ENCODE measurements at places on chromosomes 7 and 10.
A peak's percentile ranks its signal among the peaks of the same experiment; 100 is the strongest.

- DNase-seq = no peak
These were observed 66.7 kb downstream of the HHEX start for GRCh38 chr10:92756201-92757065.

DNA sequence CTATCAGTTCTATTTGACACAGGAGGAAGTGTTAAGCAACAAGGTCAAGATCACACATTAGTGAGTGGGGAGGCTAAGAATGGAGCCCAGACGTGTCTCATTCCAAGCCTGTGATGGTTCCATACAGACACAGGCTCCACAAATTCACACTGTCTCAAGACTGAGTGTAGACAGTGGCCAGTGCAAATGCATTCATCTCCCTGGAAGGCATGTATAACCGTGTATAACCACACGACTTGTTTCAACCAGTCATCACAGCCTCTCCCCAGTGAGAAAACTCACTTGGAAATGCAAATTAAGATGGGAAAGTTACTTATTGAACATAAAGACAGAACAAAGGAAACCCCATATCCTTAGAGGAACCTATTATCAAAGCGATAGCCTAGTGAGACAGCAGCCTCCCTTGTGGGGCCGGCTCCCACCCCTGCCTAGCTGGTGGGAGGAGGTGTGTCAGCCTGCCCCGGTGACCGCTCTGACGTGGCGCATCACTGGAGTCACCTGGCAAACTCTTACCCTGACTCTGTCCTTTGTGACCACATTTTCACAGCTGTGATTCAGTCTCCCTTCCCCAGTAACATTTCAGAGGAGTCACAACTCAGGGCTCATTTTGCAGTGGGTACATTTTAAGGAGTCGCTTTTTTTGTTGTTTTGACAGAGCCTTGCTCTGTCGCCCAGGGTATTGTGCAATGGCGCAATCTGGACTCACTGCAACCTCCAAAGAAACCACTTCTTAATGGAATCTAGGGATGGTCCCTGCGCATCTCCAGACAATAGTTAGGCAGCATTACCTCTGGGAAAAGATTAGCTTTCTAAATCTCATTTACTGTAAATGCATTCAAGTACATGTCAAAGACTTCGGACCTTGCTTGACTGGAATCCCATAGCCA is 126.6 kb upstream of the PARD3 start:
- DNase-seq = no peak

- DNase-seq = no peak
These were observed 15.7 kb downstream of the ZFAND2A start for GRCh38 chr7:1144269-1144771.

DNA sequence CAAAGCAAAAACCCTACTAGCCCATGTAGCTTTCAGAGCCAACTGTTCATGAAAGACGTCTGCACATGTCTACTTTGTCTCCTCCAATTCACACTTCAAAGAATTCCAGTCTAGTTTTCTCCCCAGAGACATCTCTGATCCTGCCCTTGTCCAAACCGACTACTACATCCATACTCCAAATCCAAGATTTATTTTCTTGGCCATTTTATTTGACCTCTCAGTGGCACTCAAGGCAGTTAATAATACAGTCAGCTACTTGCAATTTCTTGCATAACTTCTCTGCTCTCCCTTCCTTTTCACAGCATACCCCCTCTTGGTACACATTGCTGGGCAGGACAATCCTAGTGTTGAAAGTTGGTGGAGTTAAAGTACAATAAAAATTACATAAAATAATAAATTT is 170.9 kb upstream of the INHBA start:
- no peak for DNase-seq

- DNase-seq = no peak
These were observed 345.5 kb downstream of the REEP3 start for GRCh38 chr10:63866747-63867140.

GRCh38 chr10:251982-252582 is 116.8 kb downstream of the ZMYND11 start:
- DNase-seq = no peak

DNA sequence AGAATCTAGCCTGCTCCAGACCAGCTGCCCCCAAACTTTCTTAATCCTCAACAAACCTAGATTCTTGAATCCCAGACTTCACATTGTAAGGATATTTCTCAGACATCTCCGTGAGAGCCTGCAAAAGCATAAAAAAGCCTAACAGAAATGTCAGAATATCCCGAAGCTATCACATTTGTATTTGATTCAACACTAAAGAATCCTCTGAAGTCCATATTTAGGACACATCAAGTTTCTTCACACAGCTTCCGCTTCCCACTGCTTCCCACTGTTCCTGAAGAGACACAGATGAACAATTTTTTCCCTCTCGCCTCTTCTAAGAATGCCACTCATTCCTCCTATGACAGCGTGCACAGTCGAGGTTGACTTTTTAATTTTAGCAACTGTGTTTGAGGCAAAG is 396.2 kb upstream of the IGFBP3 start:
- no peak for DNase-seq

- DNase-seq = no peak
These were observed 1.5 kb upstream of the EBLN1 start for GRCh38 chr10:22219308-22219707.

GRCh38 chr10:3852147-3852904 is 67.3 kb upstream of the KLF6 start:
- peak; percentile 40 for DNase-seq

DNA sequence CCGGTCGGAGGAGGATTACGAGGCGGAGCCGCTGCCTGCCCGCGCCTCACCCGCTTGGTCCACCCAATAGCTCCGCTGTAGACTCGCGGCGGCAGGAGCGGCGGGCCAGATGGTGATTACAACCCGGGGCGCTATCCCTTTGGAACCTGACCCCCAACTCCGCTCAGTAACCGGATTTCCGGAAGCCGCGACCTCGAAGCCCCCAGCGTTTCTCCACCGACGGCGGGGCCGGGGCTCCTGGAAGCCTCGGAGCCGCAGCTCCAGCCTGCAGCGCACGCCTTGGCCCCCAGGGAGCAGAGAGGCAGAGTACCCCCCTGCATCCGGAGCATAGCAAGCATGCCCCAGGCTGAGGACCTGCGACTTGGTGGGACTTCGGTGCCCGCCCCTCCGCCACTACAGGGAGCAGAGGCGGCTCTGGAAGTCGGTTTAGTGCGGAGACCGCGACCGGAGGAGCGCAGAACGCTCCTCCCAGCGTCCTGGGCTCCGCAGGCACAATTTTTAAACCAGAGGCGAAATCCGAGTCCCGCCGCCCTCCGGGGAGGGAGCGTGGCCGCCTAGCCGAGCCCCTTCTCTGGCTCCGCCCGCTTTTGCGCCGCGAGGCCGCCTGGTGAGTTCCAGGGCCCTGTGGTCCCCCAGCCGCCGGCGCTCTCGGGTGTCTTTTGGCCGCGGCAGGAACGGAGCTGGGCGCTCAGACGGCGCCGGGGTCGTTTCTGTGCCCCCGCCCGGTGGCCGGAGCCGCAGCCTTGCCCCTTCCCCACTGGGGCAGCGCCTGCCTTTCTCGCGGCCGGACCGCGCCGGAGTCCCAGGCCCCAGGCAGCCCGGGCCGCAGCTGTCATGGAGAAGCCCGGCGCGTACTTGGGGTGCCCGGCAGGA is 28.2 kb upstream of the BMS1 start:
- DNase-seq = no peak

- DNase-seq = no peak
These were observed 129.3 kb downstream of the MYOF start for GRCh38 chr10:93352638-93353383.

DNA sequence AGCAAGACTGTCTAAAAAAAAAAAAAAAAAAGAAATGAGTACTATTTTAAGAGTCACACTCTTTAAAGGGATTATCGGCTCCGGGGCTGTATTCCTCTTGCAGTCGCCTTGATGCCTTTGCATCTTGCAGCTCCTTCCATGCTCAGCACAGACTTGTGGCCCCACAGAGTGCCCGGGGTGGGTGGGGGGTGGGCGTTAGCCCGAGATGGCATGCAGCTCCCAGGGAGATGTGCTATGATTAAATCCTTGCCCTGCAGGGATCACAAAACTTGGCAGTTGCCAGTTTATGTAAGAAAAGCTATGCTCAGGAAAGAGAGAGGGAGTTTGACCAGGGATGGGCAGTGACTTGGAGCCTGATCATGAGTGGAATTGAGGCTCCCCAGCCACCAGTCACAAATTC is 81.9 kb downstream of the CCDC3 start:
- no peak for DNase-seq

DNA sequence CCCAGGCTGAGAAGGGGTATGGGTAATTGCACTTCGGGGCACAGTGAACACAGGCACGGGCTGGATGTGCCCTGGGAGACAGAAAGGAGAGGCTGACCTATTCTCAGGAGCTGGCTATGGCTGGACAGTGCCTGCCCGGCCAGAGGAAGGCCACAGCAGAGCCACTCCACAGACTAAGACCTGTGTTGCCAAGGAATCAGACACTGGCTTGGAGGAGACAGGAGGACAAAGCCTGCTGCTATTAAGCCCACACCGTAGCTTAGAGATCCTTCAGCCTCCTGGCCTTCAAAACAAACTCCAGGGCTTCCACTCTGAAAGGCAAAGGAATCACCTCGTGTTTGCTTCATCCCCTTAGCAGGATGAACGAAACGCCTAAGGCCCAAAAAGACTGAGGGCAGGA is 82.2 kb downstream of the ALOX5 start:
- no peak for DNase-seq

DNA sequence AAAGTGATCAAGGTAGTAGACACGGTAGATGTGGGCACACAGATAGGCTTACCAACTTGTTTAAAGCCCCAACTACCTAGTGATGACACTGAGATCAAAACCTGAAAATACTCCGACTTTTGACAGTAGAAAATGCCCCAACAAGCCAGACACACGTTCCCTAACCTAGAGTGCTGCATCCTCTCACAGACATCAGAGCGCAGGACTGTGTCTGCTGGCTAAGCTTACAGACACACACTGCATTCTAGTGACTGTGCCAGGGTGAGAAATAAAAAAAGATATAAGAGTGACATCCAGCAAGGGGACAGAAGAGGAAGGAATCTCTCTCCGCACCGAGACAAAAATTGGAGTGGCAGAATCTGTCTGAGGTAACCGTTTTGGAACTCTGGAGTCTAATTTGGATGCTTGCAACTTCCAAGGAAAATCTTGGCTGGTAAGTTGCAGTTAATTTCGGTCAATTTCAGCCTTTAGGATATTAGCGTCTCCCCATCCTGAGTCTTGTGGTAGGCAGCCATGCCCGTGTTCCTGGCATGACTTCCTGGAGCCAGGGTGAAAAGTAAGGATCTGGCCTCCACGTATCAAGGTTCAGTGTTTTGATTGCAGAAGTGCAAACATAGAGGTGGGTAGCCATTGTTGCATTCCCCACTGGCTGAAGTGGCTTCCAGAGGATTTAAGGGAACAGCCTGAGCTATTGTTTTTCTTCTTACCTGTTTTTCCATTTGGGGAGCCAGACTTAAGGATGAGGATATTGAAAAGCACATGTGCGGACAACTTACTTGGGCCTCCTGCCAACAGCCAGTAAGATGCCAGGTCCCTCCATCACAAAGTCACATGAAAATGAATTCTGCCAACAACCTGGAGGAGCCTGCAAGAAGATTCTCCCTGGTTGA is 124.1 kb downstream of the SMURF1 start:
- DNase-seq = no peak

DNA sequence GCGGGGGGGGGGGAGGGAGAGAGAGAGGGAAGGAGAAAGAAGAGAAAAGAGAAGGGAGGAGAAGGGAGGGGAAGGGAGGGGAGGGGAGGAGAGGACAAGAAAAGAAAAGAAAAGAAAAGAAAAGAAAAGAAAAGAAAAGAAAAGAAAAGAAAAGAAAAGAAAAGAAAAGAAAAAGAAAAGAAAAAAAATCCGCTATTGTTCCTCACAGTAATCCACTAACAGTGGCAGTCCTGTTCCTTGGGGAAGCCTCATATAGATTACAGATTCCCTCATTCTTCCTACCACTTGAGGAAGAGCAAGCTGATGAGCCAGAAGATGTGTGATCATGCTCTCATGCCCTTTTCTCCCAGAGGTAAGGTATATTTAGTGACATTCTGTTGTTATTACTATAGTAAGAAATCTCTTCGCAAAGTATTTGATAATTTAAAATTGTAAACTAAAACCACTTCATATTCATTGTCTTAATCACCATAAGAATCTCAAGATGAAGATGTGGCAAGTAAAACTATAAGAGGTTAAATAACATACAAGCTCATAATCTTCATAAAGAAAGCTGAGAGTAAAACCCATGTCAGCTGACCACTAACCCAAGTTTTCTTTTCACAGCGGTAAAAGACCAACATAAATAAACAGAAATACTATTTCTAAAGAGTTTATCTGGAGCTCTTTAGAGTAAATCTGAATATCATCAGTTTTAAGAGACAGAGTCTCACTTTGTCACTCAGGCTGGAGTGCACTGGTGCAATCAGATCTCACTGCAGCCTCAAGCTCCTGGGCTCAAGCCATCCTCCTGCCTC is 128.1 kb downstream of the JMJD1C start:
- DNase-seq = no peak

DNA sequence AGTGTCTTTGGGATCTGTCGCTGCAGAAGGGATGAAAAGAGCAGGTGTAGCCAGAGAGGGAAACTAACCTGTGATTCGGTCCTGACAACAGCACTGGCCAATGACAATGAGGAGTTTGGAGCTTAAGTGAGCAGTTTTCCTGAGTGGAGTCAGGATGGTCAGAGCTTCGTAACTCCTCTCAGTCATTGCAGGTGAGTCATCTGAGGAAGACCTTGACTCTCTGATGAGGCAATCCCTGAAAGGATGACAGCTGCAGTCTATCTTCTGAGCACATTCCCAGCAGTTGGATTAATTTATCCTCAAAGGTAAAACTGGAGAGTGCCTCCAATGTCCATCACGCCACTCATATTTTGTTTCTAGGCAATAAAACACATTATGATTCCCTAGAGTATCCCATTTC is 401.9 kb downstream of the POM121L12 start:
- no peak for DNase-seq

DNA sequence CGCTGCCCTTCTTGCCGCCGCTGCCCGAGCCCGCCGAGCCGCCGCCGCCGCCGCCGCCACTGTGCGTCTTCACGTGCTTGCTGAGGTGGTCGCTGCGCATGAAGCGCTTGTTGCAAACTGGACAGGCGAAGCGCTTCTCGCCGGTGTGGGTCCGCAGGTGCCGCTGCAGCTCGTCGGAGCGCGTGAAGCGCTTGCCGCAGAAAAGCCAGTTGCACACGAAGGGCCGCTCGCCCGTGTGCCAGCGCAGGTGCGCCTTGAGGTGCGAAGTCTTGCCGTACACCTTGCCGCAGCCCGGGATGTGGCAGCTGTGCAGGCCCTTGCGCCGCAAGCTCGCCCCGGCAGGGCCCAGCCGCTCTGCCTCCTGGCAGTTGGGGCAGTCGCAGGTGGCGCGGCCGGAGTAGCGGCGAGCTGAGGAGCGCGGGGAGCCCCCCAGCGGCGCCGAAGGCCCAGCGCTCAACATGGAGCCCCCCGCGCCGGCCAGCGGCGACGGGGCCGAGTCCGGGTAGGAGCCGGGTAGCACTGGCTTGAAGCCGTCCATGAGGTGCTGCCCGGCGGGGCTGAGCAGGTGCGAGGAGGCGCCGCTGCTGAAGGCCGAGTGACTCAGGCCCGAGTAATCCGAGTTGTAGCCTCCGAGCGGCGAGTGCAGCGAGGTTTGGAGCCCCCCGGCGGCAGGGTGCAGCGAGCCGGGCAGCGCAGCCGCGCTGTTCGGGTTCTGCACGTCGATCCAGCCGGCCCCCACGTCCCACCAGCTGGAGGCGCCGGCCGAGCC is 2.1 kb downstream of the SP8 start:
- DNase-seq = no peak

Data from activated CD8-positive, alpha-beta memory T cell treated with anti-CD3 and anti-CD28 coated beads for 1 hour (primary cell).